ENCODE measurements at places on chromosomes 1 and 21. TPM values are rescaled to one million over a fixed set of nuclear protein-coding genes. Genes with fewer than 3 reads are reported as not detected.

Gene RIPPLY3
- 0.48 TPM for polyA plus RNA-seq

Gene ARMH1
- polyA plus RNA-seq = 3.5 TPM

Gene RAB3B
- polyA plus RNA-seq = 0.44 TPM

Gene CFHR1
- polyA plus RNA-seq = 0.39 TPM

Gene DENND2C
- 1.9 TPM for polyA plus RNA-seq

Gene SAMD11
- polyA plus RNA-seq = 23.3 TPM

Gene RUNX3
- 2.5 TPM for polyA plus RNA-seq

Gene GOLT1A
- 9.1 TPM for polyA plus RNA-seq

Gene OR2L3
- not detected for polyA plus RNA-seq

Measured in urinary bladder (tissue), 4 donors.